ENCODE measurements at places on chromosomes 7 and 10.
A peak's percentile ranks its signal among the peaks of the same experiment; 100 is the strongest.

DNA sequence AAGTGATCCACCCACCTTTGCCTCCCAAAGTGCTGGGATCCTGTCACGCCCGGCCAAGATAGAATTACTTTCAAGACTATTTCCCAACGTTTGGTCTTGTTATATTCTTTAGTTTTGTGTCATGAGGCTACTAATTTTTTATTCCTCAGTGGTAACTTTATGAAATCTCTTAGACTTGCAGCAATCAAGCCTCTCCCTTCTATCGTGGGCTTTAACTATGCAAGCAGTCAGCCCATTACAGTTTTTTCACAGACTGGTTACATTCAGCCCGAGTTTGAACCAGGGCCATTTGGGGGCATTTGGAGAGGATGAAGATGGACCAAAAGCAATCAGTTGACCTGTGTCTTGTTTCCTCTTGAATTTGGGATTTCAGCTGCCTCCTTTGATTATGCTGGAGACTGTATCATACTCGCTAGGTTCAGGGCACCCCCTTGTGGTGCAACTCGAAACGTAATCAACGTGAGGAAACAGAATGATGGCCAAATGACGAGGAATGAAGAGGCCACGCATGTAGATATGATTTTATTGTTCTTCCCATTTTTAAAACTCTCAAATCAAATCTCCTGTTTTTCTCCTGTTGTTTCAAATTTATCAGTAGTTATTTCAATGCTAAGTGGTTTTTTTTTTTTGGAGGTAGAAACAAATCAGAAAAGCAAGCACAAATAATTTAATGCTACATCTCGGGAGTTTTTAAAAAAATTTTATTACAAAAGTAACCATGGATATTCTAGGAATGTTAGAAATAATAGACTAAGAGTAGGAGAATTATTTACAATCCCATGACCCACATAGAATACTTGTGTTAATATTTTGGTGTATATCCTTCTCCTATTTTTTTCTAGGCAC, 151.6 kb downstream of the KIAA1217 start:
- DNase-seq = peak; percentile 30

GRCh38 chr7:55198634-55199392, 166.3 kb upstream of the LANCL2 start:
- no peak for DNase-seq

DNA sequence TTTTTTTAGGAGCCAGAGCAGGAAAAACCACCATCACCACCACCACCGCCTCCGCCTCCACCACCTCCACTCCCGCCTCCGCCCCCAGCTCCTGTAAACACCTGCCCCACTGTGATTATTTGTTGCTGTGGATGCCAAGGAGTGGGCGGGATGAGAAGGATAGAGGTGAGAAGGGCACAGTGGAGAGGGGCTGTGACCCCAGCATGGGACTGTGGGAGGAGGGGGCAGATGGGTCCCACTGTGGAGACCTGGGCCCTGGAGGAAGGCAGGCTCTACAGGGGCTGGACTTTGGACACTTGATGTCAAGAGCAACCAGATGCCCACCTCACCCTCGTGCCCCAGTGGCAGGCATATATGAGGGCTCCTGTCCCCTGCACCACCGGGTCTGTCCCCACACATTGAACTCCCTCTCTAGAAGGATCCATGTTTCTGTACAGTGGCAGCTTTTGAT, 24.7 kb downstream of the ANTXRL start:
- DNase-seq = no peak

DNA sequence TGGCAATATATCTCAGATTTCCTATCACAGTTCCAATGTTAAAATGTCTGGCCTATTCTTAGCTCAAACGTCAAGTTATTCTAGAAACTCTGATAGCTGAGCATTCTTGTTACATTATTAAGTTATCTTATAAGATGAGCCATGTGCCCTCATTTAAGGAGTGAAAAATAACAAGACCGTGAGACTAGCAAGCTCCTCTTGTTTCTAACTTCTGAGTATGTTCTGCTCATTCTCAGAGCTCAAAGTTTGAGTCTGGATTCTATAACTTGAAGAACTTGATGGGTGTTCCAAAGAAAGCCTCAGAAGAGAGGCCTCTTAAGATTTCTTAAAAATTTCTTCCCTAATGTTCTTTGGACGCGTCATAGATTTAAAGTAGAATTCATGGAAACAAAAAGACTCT, 215.2 kb downstream of the HTR7 start:
- DNase-seq = no peak

- no peak for DNase-seq
Observed at GRCh38 chr7:130153211-130153908, 51.8 kb downstream of the TMEM209 start.

GRCh38 chr7:95198863-95199262, 125.5 kb downstream of the PON1 start:
- DNase-seq = no peak

- DNase-seq = no peak
Observed at GRCh38 chr7:38928506-38928905, 19.5 kb upstream of the VPS41 start.

- no peak for DNase-seq
Observed at GRCh38 chr10:35752469-35753461, 110.7 kb upstream of the FZD8 start.

- DNase-seq = no peak
Observed at GRCh38 chr10:23331567-23332301, 12.9 kb downstream of the C10orf67 start.

DNA sequence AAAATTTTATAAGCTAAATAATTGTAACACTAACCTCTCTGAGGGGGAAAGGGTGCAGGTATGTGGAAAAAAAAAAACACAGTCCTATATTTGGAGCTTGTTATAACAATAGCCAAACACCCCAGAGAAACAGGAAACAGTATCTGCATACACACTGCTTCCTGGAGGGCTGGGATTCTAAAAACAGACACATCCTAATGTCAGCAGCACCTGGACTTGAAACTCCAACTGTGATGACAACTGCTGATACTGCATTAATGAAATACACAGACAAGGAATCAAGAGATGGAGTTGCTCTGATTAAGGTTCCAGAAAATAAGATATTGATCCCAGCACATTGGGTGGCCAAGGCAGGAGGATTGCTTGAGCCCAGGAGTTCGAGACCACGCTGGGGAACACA, 9.3 kb downstream of the DAGLB start:
- DNase-seq = no peak

- DNase-seq = no peak
Observed at GRCh38 chr7:75054744-75055143, 18.9 kb downstream of the RCC1L start.

- peak; percentile 40 for DNase-seq
Observed at GRCh38 chr7:112481833-112482670, 1.3 kb downstream of the LSMEM1 start.

DNA sequence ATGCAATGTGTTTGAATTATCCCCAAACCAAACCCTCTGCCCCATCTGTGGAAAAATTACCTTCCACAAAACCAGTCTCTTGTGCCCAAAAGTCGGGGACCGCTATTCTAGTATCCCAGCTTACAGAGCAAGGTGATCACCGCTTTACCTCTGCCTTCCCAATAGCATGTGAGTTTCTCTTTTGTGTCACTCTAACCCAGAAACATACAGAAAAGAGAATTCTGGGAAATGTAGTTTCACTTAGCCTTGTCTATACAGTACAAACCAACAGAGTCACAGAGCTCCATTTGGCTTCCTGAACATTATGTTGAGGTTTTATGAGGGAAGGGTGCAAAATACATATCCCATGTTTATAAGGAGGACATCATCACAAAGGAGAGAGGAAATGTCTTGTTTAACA, 260.3 kb upstream of the MINDY3 start:
- DNase-seq = no peak

DNA sequence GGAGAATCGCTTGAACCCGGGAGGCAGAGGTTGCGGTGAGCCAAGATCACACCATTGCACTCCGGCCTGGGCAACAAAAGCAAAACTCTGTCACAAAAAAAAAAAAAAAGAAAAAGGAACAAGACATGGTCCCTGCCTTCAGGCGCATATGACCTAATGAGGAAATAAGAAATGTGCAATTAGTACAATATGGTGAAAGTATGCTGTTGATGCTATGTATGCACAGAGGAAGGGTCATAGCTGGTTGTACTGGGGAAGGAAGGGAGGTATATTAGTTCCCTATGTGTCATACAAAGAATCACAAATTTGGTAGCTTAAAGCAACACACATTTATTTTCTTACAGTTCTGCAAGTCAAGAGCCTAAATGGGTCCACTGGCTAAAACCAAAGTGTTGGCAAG, 97.8 kb upstream of the MPP7 start:
- DNase-seq = no peak

DNA sequence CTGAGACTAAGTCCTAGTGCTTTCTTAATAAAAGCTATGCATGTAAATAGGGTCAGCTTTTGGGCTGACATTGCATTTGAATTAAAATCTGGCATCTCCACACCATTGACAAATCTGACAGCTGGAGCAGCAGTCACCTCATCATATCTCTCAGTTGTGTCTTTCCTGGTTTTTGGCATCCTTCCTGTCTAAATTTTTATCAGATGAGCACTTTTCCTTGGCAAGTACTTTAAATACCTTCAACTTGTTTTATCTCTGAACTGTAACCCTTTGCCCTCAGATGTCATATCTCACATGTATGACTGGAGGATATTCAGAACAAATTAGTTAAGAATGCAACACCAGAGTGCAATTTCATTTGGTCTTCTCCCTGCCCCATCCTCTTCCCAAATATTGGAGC, 1066.2 kb downstream of the LRMDA start:
- DNase-seq = no peak

DNA sequence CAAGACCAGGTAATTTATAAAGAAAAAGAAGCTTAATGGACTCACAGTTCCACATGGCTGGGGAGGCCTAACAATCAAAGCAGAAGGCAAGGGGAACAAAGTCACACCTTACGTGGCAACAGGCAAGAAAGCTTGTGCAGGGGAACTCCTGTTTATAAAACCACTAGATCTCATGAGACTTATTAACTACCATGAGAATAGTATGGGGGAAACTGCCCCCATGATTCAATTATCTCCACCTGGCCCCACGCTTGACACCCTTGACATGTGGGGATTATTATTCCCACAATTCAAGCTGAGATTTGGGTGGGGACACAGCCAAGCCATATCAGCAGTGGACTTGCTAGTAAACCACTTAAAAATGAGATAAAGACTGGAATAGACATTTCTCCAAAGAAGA, 451.7 kb downstream of the DNAJB9 start:
- no peak for DNase-seq

DNA sequence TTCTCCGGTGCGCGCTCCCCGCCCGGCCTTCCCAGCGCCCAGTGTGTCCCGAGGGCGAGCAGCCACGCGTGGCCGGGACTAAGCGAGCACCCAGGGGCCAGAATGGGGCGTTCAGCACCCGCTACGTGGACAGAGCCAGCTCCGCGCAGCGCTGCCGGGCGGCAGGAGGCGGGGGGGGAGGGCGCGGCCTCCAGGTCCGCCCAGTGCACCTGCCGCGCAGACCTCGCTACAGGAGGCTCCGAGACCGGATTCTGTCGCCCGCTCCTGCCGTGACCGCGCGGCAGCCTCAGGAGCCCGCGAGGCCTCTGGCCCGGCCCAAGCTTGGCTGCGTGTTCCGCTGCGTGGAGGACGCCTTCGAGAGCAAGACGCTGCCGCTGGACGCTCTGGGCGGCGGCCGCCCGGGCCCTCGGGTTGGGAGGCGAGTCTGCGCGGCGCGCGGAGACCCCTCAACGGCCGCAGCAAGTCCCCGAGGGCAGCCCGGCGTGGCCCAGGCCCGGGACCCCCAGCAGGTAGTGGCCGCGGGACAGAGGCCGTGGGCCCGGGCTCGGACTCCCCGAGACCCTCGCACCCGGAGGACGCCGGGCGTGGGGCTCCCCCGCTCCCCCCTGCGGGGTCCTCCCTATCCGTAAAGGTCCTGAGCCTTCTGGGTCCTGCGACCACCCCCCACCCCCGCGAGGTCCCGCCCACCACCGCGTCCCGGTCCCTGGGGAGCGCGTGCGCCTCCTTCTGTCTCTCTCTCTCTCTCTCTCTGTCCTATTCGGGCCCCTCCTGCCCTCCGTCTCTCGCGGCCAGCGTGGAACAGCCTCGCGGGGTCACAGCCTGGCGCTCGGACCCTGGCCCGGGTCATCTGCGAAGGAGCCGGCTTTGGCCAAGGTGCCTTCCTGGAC, 904 bp upstream of the DPYSL4 start:
- DNase-seq = no peak

- DNase-seq = no peak
Observed at GRCh38 chr10:35027567-35027966, 62.6 kb downstream of the CUL2 start.

- no peak for DNase-seq
Observed at GRCh38 chr7:128738570-128739047, 550 bp upstream of the CALU start.

DNA sequence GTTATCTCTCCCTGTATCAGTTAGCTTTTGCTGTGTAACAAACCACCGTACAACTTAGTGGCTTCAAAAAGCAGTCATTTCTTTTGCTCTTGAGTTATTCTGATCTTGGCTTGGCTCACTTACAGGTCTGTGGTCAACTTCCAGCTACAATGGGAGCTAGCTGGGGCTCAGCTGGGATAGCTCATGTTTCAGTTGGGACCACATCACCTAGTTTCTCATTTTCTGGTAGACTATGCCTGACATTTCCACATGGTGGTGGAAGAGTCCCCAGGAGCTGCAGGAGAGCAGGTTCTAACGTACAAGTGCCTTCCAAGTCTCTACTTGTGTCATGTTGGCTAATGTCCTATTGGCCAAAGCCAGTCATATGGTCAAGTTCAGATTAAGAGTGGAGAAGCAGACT, 25.8 kb upstream of the PIP4K2A start:
- no peak for DNase-seq
